HFFc6 (cell line): ENCODE measurements at places on chromosomes 13 and 19. TPM values are rescaled to one million over a fixed set of nuclear protein-coding genes. Genes with fewer than 3 reads are reported as not detected.
A peak's percentile ranks its signal among the peaks of the same experiment; 100 is the strongest.

The ZNF677 gene
- 10.3 to 17.1 TPM (median 10.7 TPM) in 3 replicates for total RNA-seq

- no peak for DNase-seq
These were observed 20.2 kb downstream of the PAF1 start for GRCh38 chr19:39370735-39371134.

DNA sequence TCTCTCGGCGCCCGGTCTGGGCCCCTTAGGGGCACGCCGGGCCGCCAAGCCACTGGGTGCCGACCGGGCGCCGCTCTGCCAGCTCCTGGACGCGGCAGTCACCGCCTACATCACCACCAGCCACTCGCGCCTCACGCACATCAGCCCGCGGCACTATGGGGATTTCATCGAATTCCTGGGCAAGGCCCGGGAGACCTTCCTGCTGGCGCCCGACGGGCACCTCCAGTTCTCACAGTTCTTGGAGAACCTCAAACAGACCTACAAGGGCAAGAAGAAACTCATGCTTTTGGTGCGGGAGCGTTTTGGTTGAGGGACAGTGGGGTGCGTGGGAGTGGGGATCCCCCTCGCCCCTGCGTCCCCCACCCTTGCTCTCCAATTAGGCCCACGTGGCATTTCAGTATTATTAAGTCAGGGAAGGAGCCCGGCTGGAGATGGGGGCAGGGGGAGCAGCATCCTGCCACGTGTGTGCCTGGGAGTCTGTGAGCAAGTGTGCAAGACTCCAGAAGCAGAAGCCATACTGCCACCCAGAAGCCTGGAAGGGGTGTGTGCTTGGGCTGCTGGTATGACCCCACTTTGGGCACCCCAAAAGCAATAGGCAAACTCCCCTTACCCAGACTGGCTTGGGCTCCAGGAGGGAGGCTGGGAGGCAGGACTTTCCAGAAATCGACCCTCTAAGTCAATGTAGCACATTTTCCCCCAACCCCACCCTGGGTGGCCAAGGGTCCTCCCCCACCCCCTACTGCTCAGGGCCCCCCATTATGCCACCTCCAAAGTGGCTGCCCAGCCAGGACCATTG lies 35.7 kb downstream of the ZSWIM4 start:
- DNase-seq: peak; percentile 66

GRCh38 chr13:80590551-80590950 lies 249.6 kb upstream of the SPRY2 start:
- DNase-seq: no peak

DNA sequence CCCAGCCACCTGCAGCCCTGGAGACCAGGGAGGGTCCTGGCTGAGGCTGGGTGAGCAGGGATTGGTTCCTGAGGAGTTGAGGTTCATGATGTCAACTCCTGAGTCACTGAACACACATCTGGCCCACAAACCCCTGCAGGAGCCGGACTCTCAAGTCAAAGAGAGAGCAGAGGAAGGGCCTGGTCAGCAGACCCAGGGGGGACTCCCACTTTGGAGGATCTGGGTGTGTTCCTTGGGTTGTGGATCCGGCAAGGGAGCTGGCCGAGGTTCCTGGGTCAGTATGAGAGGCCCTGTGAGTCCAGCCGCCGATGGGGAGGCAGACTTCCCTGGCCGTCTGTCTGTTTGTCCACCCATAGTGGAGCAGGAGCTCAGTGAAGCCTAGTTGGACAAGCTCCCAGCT lies 4.0 kb downstream of the SLC7A10 start:
- DNase-seq: no peak

GRCh38 chr19:35224681-35225571 lies 3.6 kb downstream of the FAM187B start:
- no peak for DNase-seq

The RELB gene
- 6.0 to 10.8 TPM (median 6.1 TPM) in 3 replicates for total RNA-seq

DNA sequence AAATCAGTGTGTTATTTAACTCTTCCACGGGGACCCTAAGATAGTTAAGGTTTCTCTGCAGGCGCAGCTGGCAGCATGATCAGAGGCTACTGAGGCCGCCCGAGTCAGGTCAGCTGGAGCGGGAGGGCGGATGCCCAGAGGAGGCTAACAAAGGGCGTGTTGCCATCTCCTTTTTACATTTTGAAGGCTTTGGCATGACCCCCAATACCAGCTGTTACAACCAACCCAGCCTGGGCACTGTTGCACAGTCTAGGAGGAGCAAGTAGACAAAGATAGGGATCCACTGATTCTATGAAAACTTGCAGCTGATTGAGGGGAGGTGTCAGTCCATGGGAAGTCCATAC lies 15.7 kb downstream of the COL4A2 start:
- no peak for DNase-seq

The CEACAM7 gene
- total RNA-seq: not detected in 3 replicates

GRCh38 chr19:41373993-41374392 lies 2.3 kb upstream of the TMEM91 start:
- DNase-seq: peak; percentile 72

GRCh38 chr13:32902029-32902780 lies 114.0 kb upstream of the KL start:
- DNase-seq: no peak

- DNase-seq: no peak
These were observed 1.5 kb upstream of the CEBPA start for GRCh38 chr19:33303791-33304345.

DNA sequence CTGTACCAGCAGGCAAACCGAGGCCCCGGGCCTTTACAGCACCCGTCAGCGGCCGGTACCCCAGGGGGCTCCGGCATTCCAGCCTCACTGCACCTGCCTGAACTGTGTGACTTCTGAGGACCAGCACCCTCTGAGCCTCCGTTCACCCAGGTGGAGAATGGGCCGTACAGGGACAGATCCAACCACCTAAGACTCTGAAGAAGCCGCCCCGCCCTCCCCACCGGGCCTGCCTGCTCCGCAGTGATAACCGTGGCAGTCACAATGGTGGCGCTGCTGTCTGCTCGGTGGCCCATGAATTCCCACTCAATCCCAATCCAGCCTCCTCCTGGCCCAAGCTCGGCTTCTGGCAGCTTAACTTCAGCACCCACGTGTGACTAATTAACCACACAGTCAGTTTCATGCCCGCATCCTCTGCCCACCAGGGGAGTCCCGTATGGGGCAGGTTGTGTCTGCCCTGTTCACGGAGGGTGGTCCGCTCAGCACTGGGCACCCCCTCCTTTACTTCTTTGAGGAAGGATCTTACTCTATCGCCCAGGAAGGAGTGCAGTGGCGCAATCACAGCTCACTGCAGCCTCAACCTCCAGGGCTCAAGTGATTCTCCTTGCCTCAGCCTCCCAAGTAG lies 3.4 kb downstream of the TCF3 start:
- DNase-seq: no peak

The SLC10A2 gene
- not detected in 3 replicates for total RNA-seq
